Psoas muscle (tissue), 8 donors: ENCODE measurements at places on chromosomes 4 and X. TPM values are rescaled to one million over a fixed set of nuclear protein-coding genes. Genes with fewer than 3 reads are reported as not detected.

GRCh38 chr4:159266981-159267868 is 164.3 kb downstream of the RAPGEF2 start:
- no peak for DNase-seq

The SSX2 gene
- not detected for polyA plus RNA-seq

GRCh38 chrX:133175605-133176004 is 42.5 kb downstream of the TFDP3 start:
- DNase-seq: no peak

The ADGRG4 gene
- polyA plus RNA-seq: not detected
